Activated CD4-positive, alpha-beta T cell treated with anti-CD3 and anti-CD28 coated beads, Interleukin-2, amount 10 ng/mL, durations not matched to agents 7 days and 5 days (primary cell): ENCODE measurements at places on chromosomes 4 and X.

- DNase-seq, result no peak
These were observed 84.6 kb upstream of the TRIM2 start for GRCh38 chr4:153119626-153120025.

DNA sequence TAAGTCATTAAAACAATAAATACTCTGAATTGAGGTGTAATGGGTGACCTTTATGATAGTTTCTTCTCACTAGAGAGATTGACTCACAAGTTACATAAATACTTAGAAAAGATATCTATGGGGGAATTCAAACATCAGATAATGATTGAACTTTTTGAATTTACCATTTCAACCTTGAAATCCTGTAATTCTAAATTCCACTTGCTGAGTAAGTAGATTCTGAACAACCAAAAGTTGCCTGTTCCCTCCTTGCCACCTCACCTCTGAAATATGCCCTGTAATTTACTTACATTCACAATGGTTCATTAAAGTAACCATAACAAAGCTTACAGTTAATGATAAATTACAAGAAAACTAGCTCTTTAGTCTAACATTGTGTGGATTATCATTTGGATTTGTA, 43.3 kb upstream of the SLC39A8 start:
- DNase-seq, result no peak

- DNase-seq, result no peak
These were observed 30.0 kb downstream of the PCGF3 start for GRCh38 chr4:735583-735982.

DNA sequence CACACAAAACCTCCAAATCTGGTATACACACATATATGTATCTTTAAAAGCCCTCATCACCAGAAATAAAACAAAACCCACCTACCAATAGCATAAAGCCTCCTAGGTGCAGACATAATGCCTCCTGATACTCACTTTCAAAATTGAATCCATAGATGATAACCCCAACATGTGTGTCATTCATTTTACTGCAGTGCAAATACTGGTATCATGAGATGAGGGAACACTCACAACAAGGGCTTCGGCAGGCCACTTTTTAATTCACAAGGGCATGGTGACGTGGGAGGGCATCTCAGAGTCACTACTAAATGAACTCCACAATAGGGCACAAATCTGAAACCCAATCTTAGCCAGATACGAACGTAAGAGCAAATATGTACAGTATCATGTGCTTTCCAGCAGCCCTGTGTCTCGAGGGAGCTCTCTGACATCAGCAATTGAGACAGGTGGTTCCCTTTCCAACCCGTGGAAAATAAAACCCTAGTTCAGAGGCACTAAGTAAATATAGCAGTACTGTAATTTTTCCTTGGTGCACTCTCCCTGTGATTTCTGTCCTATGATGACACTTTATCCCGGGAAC, 14.1 kb upstream of the PPARGC1A start:
- DNase-seq, result no peak

GRCh38 chrX:137427816-137428215, 138.1 kb upstream of the ZIC3 start:
- DNase-seq, result no peak

DNA sequence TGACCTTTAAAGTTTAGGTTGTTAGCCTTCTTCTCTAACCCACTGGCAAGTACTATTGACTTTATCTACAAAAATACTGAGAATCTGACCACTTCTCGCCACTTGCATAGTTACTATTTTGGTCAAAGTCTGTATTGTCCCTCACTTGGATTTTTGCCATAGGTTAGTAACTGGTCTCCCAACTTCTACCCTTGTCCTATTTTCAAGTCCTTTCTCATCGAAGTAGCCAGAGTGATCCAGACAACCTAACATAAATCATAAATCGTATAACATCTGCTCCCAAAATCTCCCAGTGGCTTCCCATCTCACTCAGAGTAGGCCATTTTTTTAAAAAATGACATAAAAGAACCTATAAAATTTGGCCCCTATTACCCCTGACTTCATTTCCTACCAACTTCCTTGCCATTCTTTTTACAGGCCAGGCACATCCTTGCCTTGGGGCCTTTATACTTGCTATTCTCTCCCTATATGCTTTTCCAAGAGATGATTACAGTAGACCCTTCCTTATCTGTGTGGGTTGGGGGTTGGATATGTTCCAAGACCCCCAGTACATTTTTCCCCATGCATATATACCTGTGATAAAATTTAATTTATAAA, 29.0 kb downstream of the WDFY3 start:
- no peak for DNase-seq
